ENCODE measurements at places on chromosomes 1 and 21.
A peak's percentile ranks its signal among the peaks of the same experiment; 100 is the strongest.

DNA sequence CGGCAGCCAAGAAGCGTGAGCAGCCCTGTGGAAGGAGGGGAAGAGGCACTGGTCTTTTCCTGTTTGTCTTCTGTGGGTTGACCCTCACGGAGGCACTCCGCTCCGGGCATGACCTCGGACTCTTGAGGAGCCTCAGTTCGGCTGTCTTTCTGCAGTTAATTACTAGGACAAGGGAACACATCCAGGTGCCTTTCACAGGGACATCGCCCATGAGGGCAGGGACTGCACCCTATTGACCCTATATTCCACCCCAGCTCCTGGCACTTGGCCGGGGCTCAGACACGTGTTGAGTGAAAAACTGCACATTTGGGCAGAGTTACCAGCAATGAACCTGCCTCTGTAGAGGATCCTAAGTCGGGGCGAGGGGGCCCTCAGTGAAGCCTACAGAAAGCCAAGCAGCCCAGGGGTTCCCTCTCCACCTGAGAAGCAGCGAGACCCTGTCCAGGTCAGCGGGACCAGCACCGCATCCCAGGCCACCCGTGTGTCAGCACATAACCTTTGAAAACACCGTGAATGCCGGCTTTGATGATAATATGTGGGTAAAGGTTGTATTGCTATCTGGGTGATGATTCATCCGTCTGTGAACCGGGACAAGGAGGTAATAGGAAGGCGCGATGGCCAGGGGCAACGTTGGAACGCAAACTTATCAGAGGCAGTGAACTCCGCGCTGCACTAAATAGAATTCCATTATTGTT is 161.4 kb upstream of the ARHGEF16 start:
- no peaks in the 10 kb centered on the region for H3K4me1 ChIP-seq
- no peak for DNase-seq
- H3K27ac ChIP-seq = no peak overlapping the region
- H3K27me3 ChIP-seq = no peaks in the 10 kb centered on the region
- H3K36me3 ChIP-seq = no peaks in the 10 kb centered on the region

- peaks cover 5% of the 10 kb centered on the region for H3K36me3 ChIP-seq
- H3K4me1 ChIP-seq = no peaks in the 10 kb centered on the region
Observed at GRCh38 chr1:184764483-184764882, 9.8 kb upstream of the EDEM3 start.

DNA sequence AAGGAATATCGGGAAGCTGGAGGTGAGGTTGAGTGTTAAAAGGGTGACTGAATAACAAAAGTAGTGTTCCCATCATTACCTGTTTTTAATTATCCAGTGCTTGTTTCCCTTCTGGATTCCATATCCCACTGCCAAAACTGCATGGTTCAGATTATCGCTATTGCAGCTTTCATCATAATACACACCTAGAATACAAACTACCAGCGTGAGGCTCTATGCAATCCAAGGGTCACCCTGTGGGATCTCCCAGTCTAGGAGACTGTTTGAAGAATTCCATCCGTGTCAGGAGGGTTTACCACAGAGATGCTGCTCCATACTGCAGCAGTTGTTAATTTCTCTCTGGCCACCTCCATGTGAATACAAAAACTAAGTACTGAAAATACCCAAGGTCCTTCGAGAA is 9.0 kb downstream of the CTSK start:
- no peak overlapping the region for H3K4me3 ChIP-seq
- no peak overlapping the region for H3K27ac ChIP-seq

DNA sequence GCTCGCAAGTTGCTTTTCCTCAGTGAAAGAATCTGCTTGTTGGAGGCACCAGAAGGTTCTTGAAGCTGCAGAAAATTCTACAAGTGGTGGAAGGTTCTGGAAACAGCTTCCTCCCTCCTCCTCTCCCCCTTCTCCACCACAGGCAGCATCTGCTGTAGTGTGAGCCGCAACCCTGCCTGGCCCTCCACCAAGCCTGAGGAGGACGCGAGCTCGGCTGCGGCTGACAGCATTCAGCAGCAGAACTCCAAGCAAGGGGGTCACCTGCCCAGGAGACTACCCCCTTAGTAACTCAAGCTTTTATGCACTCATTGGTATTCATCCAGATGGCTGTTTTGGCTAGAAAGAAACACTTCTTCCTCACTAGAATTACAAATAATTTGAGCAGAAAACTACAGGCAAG is 48.8 kb upstream of the CLDN14 start:
- H3K27me3 ChIP-seq = no peaks in the 10 kb centered on the region
- no peaks in the 10 kb centered on the region for H3K36me3 ChIP-seq
- no peak for DNase-seq
- no peak overlapping the region for H3K4me3 ChIP-seq

GRCh38 chr1:223217781-223218180 is 74.7 kb upstream of the TLR5 start:
- no peak for DNase-seq
- H3K27me3 ChIP-seq = peaks cover 2% of the 10 kb centered on the region
- H3K27ac ChIP-seq = no peak overlapping the region
- no peaks in the 10 kb centered on the region for H3K4me1 ChIP-seq

- peaks cover 39% of the 10 kb centered on the region for H3K27me3 ChIP-seq
- H3K4me1 ChIP-seq = no peaks in the 10 kb centered on the region
- DNase-seq = no peak
- no peak overlapping the region for H3K27ac ChIP-seq
Observed at GRCh38 chr1:22303816-22304215, 147.8 kb upstream of the ZBTB40 start.

DNA sequence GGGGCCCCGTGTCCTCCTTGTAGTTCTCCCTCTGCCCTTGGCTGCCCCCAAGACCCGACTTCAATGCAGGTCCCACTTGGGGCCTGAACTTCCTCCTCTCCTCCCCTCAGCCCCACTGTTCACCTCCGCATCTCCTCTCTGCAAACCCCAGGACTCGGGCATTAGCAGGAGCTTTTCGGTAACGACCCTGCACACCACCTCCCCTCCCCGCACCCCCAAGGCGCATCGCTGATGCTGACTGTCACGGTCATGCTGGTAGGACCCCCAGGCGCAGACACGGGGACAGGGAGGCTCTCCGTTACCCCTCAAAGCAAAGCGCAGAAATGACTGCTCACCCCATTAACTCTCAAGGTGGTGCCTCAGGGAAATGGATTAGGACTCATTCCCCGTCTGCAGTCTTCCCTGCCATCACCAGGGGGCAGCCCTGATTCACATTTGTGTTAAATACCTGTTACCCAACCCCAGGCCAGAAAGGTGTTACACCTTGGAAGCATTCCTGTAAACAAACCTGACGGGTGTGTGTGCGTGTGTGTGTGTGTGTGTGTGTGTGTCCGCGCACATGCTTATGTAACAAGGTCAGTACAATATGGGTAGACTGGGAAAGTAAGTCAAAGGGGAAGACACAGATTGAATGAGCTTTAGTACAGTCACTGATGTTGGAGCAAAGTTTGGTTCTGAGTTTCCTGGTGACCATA is 6.4 kb upstream of the GUCA2B start:
- H3K36me3 ChIP-seq = no peaks in the 10 kb centered on the region
- H3K27ac ChIP-seq = no peak overlapping the region
- no peak overlapping the region for H3K4me3 ChIP-seq
- peak; percentile 73 for DNase-seq
- H3K4me1 ChIP-seq = peaks cover 6% of the 10 kb centered on the region
- H3K27me3 ChIP-seq = peaks cover 15% of the 10 kb centered on the region

DNA sequence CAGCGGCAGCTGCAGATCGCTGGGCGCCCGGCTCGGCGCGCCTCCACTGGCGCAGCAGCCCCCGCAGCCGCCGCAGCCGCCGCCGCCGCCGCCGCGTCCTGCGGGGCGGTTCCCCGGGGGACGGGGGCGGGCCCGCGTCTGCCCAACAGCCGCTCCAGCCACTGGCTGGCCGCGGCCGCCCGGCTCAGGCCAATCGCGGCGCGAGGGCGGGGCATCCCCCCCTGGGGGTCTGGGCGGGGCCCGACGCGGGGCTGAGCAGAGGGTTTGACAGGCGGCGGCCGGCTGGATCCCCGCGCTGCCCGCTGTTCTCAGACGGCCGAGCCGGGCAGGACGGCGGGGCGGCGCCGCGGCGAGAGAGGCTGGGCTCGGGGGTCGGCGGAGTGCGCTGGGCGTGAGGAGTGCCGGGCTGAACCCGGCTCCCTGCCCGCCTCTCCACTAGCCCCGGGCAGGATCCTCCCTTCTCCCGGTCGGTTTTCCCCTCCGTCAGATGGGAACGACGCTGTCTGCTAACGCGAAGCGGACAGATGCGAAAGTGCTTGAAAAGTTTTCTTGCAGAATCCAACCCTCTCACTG is at the start of gene GLIS1:
GLIS1 (minus strand) TSS at position 56 of the 573 bp plus-strand sequence. CDS start 1,100 bp downstream, outside the sequence.
- H3K4me1 ChIP-seq = peaks cover 2% of the 10 kb centered on the region
- no peak within 1 kb of the TSS for H3K27ac ChIP-seq
- peak within 1 kb of the TSS; percentile 43 for H3K4me3 ChIP-seq

- no peak overlapping the region for H3K4me3 ChIP-seq
- H3K27me3 ChIP-seq = no peaks in the 10 kb centered on the region
- no peak for DNase-seq
- no peak overlapping the region for H3K27ac ChIP-seq
Observed at GRCh38 chr1:207853372-207853757, 57.6 kb downstream of the CD34 start.

GRCh38 chr1:21280011-21280471 is 10.2 kb downstream of the ECE1 start:
- DNase-seq = no peak
- H3K4me3 ChIP-seq = no peak overlapping the region
- H3K27me3 ChIP-seq = no peaks in the 10 kb centered on the region
- H3K36me3 ChIP-seq = peaks cover 48% of the 10 kb centered on the region
- peak overlapping the region; percentile 87 for H3K27ac ChIP-seq

- peaks cover 68% of the 10 kb centered on the region for H3K4me1 ChIP-seq
- no peaks in the 10 kb centered on the region for H3K27me3 ChIP-seq
- peak overlapping the region; percentile 34 for H3K27ac ChIP-seq
- peaks cover 5% of the 10 kb centered on the region for H3K36me3 ChIP-seq
- H3K4me3 ChIP-seq = no peak overlapping the region
Observed at GRCh38 chr1:113133038-113133437, 60.0 kb downstream of the LRIG2 start.

DNA sequence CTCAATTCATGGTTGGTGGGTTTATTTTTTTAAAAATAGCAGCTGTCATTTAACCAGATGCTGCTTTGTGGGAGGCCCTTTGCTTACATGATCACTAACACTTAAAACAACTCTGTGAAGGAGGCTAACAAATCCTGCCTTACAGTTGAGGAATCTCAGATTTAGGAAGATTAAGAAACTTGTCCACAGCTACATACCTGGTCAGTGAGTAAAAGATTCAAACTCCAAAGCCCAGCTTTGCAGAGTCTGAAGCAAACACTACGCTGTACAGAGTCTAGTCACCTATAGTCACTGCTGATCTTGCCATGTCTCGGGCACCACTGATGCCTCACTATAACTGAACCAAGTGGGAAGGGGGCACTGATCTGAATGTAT is 535.4 kb downstream of the SMYD3 start:
- H3K27ac ChIP-seq = no peak overlapping the region
- no peaks in the 10 kb centered on the region for H3K4me1 ChIP-seq
- DNase-seq = no peak

DNA sequence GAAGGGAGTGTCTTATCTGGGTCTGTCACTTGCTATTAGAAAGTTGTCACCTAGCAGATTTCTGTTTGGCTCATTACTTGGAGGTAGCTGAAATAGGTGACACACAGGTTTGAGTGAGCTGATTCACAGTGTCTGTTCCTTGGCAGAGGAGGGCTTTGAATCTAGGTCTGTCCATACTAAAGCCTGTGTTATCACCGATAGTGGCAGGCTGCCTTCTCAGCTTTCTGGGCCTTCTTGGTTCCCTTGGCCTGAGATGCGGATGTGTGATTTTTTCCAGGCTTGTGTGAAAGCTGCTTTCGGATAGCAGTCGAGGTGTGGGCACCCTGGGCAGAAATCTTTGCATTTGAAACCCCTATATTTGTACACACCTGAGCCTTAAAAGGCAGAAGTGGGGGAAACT is 73.9 kb downstream of the ACTL8 start:
- H3K27ac ChIP-seq = no peak overlapping the region
- no peaks in the 10 kb centered on the region for H3K36me3 ChIP-seq
- no peak for DNase-seq
- H3K4me1 ChIP-seq = no peaks in the 10 kb centered on the region
- H3K4me3 ChIP-seq = no peak overlapping the region

DNA sequence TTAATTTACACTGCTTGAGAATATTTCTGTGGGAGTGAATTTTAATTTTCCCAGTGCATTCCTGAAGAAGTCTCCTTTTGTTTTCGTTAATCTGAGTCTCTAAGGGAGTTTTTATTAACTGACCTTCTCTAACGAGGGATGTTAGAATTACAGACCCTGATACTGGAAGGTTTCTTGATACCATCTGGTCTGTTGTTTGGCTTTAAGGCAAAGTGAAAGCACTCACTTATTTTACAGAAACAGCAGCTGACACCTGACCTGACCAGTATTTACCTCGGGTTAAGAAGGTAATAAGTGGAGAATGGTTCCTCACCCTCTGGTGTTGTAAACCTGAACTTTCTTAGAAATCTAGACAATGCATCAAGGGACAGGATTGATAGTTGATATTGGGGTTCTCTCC is 12.4 kb downstream of the CDC14A start:
- peaks cover 61% of the 10 kb centered on the region for H3K4me1 ChIP-seq
- peak overlapping the region; percentile 36 for H3K27ac ChIP-seq
- no peaks in the 10 kb centered on the region for H3K27me3 ChIP-seq
- peaks cover 28% of the 10 kb centered on the region for H3K36me3 ChIP-seq
- no peak overlapping the region for H3K4me3 ChIP-seq

- peaks cover 5% of the 10 kb centered on the region for H3K36me3 ChIP-seq
- peaks cover 23% of the 10 kb centered on the region for H3K4me1 ChIP-seq
- peak overlapping the region; percentile 48 for H3K27ac ChIP-seq
- peak overlapping the region; percentile 9 for H3K4me3 ChIP-seq
Observed at GRCh38 chr1:44947063-44947773, 39.2 kb downstream of the EIF2B3 start.

- no peaks in the 10 kb centered on the region for H3K36me3 ChIP-seq
- H3K4me3 ChIP-seq = no peak overlapping the region
- H3K27me3 ChIP-seq = peaks cover 21% of the 10 kb centered on the region
- DNase-seq = no peak
Observed at GRCh38 chr1:3759796-3760195, 7.5 kb downstream of the CCDC27 start.

DNA sequence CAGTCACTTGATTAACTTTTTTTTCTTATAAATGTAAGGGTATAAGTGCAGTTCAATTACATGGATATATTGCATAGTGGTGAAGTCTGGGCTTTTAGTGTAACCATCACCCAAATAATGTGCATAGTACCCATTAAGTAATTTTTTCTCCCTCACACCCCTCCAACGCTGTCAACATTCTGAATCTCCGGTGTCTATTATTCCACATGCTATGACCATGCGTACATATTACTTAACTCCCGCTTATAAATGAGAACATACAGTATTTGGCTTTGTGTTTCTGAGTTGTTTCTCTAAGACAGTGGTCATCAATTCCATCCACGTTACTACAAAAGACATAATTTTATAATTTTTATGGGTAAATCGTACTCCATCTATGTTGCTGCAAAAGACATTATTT is 1191.1 kb downstream of the NCAM2 start:
- DNase-seq = no peak
- no peak overlapping the region for H3K4me3 ChIP-seq
- no peak overlapping the region for H3K27ac ChIP-seq
- no peaks in the 10 kb centered on the region for H3K27me3 ChIP-seq
- H3K36me3 ChIP-seq = no peaks in the 10 kb centered on the region

GRCh38 chr1:155078469-155079209 is at the start of gene EFNA3:
EFNA3 (plus strand) TSS chr1:155078837; CDS start chr1:155078942, 105 bp downstream.
- H3K36me3 ChIP-seq = no peaks in the 10 kb centered on the region
- H3K4me1 ChIP-seq = peaks cover 33% of the 10 kb centered on the region
- H3K27ac ChIP-seq = peak within 1 kb of the TSS; percentile 67
- H3K27me3 ChIP-seq = peaks cover 37% of the 10 kb centered on the region
- DNase-seq = peak; percentile 76
- peak within 1 kb of the TSS; percentile 59 for H3K4me3 ChIP-seq

GRCh38 chr1:52288286-52288685 is 77.7 kb downstream of the CC2D1B start:
- no peak overlapping the region for H3K27ac ChIP-seq
- H3K36me3 ChIP-seq = no peaks in the 10 kb centered on the region

All from activated naive CD8-positive, alpha-beta T cell treated with anti-CD3 and anti-CD28 coated beads, Interleukin-2, amount 50 U/mL, for 24 hours (primary cell).